ENCODE measurements at places on chromosomes 13 and 19.
A peak's percentile ranks its signal among the peaks of the same experiment; 100 is the strongest.

- DNase-seq: no peak
Observed at GRCh38 chr19:51020988-51021651, 1.6 kb upstream of the KLK10 start.

DNA sequence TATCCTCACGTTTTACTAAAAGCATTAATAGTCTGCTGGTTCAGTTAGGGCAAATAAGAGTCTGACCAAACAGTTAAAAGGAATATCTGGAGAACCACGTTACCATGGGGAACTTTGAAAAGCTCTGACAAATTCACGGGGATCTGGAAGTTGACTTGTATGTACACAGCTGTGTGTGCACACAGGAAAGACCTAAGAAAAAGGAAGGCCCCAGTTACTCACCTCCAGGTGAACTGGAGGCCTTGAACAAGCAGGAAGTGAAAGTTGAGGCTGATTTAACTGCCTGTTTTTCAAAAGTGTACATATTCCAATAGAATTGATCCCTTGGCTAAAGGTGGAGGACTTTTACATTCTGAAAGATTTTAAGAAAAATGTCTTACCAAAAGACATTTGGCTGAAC is 1891.6 kb upstream of the PCDH20 start:
- DNase-seq: no peak

GRCh38 chr19:45424191-45425058 is 708 bp upstream of the ERCC1 start:
- DNase-seq: peak; percentile 50

GRCh38 chr19:55672418-55672817 is 2.6 kb upstream of the EPN1 start:
- no peak for DNase-seq

DNA sequence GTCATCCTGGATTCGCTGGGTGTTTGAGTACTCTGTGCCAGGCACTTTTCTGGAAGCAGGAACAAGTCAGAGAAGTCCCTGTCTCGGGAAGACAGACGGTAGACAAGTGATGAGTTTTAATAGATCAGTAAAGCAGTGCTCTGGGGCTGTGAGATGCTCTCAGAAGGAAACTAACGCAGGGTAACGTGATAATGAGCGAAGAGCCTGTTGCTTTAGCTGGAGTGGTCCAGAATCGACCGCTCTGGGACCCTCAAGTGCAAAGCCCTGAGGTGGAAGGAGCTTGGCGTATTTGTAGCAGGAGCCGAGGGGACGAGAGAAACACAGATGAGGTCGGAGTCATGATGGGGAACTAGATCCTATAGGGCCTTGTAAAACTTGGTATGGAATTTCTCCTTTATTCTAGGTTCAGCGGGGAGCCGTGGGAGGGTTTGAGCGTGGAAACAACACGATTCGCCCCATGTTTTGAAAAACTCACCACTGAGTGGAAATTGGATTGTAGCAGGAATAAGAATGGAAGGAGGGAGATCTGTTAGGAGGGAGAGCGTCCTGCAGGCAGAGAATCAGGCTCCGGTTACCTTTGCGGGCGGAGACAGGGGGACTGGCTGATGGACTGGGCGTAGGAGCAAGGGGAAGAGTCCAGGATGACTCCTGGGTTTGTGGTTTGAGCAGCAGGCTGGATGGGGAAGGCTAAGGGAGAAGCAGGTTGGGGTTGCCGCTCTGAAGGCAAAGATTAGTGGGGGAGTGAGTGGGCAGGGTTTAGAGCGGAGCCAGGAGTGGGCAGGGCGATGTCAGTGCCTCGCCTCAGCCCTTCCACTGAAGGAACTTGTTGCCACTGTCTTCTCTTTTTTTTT is 763 bp downstream of the POLD1 start:
- no peak for DNase-seq

GRCh38 chr19:45601115-45601514 is 897 bp downstream of the GPR4 start:
- DNase-seq: no peak

- DNase-seq: no peak
Observed at GRCh38 chr13:102940143-102940542, 94.3 kb downstream of the ERCC5 start.

DNA sequence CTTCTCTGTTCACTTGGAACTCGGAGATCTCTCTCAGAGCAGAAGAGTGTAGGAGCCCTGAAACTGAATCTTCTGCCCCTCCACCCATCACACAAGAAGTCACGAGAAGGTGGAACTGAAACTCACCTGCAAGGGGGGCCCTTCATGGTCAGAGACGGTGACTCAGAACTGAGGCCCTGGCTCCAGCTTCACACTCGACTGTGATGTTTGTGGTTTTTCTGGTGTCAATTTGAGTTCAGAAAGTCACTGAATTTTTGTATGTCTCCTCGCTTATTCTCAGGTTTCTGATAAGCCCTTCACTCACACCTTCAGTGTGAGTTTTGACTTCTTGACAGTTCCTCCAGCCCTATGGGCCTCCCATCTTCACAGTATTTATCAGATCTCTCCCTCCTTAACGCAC is 23.1 kb downstream of the SIGLEC5 start:
- DNase-seq: peak; percentile 59

DNA sequence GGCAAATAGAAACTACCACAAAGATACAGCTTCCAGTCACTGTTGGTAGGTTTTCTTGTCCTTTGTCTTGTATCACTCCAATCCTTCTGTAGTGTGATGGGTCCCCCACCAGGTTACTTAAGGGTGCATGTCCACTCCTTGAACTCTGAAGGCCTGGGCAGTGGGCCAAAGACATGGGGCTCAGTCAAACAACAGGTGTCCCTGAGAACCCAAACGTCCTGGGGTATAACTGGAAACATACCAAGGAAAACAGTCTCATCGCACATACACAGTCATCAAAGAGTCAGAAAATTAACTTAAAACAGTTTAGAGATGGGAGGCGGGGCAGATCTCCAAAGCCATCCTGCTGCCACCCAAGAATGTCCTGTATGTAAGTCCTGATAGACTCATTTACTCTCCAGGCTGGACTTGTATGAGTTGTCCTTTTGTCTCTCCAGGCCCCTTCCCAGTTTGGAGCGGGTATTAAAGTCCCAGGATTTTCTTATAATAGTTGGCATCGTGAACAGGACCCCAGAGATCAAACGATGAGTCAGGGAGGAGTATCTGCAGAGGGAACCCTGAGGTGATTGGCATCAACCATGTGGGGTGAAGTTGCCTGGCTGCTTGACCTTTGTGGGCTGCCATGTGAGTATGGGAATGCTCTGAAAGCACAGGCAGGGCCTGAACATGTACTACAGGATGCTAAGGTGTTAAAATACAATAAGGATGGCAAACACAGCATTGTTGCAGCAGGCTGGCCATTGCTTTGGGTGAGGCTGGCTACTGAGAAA is 613.2 kb upstream of the KLF12 start:
- DNase-seq: no peak

GRCh38 chr19:4519521-4520277 is 1.4 kb upstream of the PLIN4 start:
- DNase-seq: no peak

DNA sequence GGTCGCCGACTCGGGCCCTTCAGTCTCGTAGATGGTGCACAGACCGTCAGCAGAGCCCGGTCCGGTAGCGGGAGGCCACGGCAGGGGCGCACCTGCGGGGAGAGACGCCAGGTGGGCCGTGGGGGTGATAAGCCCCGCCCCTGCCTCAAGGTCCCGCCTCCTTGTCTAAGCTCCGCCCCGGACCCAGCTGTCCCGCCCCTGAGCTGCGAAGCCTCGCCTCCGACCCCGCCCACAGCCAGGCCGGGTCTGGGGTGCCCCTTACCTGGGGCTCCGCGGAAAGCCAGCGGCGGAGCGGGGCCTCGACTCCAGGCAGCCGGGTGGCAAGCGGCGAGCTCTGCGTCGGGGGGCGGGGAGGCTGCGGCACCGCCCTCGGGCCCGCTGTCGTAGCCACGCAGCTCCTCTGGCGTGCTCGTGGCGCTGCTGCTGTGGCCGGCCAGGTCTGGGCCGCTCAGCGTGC is 4.7 kb downstream of the PRR36 start:
- DNase-seq: peak; percentile 74

GRCh38 chr13:35804901-35805300 is 326.3 kb downstream of the DCLK1 start:
- DNase-seq: no peak

GRCh38 chr13:100106705-100107104 is 17.8 kb downstream of the PCCA start:
- DNase-seq: no peak

DNA sequence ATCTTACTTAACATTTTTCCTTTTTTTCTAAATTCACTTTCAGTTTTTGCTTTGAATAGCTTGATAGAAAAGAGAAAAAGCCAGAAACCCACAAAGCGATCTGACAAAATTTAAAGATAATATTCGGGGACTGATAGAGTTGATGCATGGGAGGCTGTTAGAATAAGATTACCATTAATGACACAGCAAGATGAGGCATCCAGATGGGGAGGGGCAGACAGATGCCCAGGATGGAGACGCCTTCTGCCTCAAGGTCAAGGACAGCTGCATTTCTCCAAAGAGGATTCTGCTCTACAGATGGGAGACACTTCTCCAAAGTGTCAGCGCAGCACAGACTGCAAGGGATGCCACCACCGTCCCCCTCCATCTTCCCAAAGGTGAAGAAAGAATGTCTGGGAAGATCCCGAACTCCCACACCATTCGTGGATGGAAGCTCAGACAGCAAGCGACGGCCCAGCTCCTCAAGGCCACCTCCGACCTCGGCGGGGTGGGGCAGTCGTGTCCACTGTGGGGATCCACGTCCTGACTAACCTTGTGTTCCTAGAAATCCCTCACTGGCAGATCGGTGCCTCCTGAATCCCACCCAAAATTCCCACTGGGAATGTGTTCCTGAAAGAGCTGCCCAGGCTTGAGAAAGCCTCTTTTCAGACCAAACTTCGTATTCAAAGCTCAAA is 32.9 kb downstream of the NAXD start:
- no peak for DNase-seq

- no peak for DNase-seq
Observed at GRCh38 chr13:55660851-55661250, 1479.9 kb upstream of the PRR20A start.

GRCh38 chr19:43755256-43755801 is 567 bp upstream of the SMG9 start:
- DNase-seq: peak; percentile 80

DNA sequence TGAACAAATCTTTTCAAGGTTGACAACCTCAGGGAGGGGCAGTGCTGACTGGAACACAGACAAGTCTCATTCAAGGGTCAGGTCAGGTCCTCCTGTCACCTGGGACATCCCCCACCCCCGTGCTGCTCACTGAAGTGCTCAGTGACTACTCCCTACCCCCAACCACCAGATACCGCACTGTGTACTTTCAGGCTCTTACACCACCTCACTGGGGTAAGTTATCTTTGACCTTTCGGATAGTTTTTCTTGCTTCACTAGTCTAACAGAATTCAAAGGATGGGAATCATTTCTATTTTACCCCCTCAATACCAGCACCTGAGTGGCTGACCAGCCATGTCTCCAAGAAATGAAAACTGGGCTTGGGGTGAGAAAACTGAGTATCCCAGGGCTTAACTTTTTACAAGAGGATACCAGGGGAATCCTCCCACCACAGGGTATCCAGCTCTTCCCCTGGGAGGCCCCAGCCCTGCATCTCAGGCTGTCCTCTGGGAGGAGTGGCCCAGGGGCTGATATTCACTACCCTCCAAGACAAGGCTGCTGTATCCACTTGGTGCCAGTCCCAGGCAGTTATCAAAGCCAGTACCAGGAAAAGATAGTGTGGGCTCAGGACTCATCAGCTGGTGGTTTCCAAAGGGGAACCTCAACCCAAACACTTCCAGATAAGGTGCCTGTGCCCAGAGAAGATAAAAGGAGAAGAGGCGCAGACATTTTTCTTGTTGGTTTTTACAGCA is 2.1 kb downstream of the ZNF563 start:
- peak; percentile 71 for DNase-seq

GRCh38 chr19:17489392-17490030 is 19.2 kb downstream of the SLC27A1 start:
- DNase-seq: no peak

DNA sequence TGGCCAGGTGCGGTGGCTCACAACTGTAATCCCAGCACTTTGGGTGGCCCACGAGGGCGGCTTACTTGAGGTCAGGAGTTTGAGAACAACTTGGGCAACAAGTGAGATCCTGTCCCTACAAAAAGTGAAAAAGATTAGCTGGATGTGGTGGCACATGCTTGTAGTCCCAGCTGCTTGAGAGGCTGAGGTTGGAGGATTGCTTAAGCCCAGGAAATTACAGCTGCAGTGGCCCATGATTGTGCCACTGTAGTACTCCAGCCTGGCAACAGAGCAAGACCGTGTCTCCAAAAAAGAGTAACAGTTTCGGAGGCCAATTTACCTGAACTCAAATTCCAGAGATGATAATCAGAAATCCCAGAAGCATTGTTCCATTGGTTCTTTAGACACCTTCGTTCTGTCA is 4.4 kb downstream of the ZNF473 start:
- no peak for DNase-seq
